ENCODE measurements at places on chromosomes 12 and 14.

GRCh38 chr12:114855678-114856077 is 171.7 kb upstream of the TBX3 start:
- DNase-seq = no peak

GRCh38 chr12:115941362-115941761 is 336.1 kb downstream of the MED13L start:
- no peak for DNase-seq

DNA sequence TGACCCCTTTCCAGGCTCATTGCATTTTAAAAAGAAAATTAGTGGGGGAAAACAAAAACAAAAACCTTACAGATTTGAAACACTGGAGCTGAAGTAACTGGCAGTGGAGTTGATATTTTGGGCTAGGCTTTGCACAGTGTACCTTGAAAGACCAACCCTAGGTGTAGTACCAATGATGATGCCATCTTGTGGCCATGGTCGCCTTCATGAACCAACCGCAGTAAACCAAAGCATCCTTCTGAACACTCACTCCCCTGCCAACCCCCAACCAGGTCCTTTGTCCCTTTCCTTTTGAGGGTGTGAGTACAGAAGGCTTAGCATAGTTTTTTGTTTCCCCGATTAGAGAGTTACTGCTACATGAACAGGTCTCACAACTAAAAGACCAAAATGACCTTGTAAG is 5.9 kb downstream of the TOMM20L start:
- DNase-seq = no peak

DNA sequence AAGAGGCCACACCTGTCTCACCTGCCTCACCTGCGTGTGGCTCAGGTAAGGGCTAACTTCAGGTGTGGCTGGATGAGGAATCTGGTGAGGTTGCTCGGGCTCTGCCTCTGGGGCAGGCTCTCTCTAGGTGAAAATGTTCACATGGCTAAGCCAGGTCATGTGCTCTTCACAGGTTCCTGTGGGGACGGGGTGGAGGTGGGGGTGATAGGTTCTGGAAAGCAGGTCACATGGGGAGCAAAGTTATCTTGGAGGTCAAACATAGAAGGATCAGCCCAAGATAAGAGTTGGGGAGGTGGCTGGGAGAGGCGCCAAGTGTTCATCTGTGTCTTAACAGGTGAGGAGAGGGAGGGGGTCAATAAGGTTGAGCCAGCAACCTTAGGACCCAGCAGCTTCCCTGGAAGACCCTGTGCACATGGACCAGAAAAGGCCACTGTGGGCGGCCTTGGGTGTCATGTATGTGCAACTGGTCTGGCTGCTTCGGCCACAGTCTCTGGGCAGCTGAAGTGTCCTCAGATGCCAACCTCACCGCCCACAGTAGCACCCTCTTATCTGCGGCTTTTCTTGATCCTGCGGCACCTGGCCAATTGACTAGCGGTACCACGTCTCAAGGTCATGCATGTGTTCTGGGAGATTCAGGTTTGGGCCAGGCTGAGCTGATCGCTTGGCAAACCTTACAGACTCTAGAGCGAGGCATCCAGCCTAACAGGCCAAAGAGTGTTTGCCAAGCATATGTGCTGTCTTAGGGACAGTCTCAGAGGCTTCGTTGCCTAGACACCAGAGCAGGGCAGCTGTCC is 60.5 kb downstream of the CACNA1C start:
- no peak for DNase-seq

GRCh38 chr12:107439026-107439738 is 246.4 kb upstream of the PWP1 start:
- no peak for DNase-seq

GRCh38 chr14:27211741-27212140 is 613.9 kb upstream of the NOVA1 start:
- no peak for DNase-seq

DNA sequence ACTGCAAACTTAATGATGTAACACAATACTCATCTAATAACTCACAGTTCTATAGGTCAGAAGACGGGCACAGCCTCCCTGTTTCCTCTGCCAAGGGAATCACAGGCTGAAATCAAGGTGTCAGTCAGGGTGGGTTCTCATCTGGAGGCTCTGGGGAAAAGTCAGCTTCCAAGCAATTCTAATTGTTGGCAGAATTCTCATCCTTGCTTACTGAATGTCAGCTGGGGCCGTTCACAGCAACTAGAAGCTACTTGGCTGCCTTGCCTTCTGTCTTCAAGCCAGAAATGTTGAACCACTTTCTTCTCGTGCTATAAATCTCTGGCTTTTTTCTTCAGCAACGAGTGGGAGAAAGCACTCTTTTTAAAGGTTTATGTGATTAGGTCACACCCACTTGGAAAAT is 80.1 kb upstream of the PDZRN4 start:
- DNase-seq = no peak

DNA sequence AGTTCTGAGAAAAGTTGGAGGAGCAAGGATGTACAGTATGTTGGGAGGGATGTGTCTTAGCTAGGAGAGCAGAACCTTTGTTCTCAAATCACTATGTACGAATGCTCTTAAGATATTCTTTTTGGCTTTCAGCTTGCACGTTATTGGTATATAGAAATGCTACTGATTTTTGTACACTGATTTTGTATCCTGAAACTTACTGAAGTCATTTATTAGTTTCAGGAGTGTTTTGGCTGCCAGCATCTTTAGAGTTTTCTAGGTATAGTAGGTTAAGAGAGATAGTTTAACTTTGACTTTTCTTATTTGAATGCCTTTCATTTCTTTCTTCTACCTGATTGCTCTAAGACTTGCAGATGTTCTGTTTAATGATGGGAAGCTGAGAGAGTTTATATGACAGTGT is 442.8 kb upstream of the FBXO33 start:
- DNase-seq = no peak

DNA sequence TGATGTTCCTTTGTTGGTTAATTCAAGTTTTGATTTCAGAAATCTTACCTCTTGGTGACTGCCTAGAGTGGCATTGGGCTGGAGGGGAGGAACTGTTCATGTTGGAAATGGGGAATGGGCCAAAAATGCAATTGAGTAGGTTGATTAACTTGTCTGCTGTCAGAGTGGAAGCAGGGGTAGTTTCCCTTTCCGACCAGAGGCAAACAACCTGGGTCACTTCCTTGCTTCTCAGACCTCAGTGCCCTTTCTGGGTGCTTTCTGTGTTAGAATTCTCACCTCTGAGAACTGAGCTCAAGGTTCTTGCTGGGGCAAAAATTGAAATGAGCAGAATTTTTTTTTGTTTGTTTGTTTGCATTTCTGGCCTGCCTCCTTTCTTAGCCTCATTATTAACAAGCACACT is 2.3 kb upstream of the M6PR start:
- no peak for DNase-seq

GRCh38 chr12:123991372-123991951 is 18.4 kb downstream of the ZNF664 start:
- no peak for DNase-seq

- DNase-seq = no peak
Observed at GRCh38 chr14:52328276-52328675, 14.2 kb downstream of the PTGER2 start.

DNA sequence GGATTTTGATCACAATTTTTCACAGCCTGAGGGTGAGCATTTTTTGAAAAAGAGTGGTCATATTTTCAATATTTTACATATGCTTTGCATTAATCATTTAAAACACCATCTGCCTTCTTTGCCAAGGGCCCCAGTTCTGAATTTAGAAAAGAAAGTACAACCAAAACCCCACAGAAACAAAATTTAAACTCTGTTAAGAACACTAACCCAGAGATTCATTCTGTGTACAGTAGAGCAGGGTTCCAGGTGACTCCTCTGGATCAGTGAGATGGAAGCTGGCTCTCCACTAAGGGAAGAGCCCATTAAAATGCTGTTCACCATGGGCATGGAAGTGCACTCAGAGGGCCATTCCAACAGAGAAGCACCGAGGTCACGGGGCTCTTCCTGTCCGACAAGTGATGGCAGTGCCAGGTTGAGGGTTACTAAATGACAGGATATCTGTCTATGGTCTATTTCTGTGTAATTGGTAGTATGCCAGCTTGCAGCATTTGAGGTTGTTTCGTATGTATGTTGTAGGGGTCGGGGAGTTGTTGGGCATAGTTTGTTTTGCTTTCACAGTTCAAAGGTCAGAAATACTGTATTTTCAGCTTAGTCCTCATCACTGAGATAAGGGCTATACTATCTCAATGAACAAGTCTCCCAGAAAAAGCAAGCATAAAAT is 95.9 kb downstream of the SLC35F4 start:
- no peak for DNase-seq

GRCh38 chr14:94795372-94795771 is 25.5 kb upstream of the GSC start:
- no peak for DNase-seq

GRCh38 chr14:99131632-99132271 is 140.2 kb downstream of the BCL11B start:
- no peak for DNase-seq

- no peak for DNase-seq
Observed at GRCh38 chr12:52318241-52318990, 2.8 kb downstream of the KRT83 start.

DNA sequence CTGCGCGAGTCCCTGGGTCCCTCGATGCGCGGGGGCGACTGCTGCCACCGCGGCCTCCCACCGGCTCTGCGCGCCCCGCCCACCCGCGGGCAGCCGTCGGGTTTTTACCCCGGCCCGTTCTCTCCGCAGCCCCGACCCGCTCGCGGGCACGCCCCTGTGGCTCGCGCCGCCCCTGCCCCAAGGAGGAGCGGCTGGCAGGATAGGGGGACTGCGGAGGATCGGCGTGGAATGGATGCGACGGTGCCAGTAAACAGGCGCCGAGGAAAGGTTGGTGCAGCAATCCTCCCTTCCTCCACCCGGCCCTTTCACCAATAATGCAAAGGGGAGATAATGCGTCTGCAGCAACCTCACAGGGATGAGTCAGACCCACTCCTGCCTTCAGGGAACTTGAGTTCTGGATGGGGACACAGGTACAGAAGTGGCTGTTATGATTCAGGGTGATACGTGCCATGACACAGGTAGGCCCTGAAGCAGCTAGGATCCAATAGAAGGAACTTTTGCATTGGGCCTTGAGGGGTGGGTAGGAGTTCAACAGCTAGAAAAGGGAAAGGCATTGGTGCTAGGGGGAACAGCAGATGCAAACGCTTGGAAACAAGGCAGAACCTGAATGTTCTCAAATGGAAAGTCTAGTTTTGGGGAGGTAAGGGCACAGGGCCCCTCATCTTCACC is 554 bp upstream of the DEGS2 start:
- no peak for DNase-seq

DNA sequence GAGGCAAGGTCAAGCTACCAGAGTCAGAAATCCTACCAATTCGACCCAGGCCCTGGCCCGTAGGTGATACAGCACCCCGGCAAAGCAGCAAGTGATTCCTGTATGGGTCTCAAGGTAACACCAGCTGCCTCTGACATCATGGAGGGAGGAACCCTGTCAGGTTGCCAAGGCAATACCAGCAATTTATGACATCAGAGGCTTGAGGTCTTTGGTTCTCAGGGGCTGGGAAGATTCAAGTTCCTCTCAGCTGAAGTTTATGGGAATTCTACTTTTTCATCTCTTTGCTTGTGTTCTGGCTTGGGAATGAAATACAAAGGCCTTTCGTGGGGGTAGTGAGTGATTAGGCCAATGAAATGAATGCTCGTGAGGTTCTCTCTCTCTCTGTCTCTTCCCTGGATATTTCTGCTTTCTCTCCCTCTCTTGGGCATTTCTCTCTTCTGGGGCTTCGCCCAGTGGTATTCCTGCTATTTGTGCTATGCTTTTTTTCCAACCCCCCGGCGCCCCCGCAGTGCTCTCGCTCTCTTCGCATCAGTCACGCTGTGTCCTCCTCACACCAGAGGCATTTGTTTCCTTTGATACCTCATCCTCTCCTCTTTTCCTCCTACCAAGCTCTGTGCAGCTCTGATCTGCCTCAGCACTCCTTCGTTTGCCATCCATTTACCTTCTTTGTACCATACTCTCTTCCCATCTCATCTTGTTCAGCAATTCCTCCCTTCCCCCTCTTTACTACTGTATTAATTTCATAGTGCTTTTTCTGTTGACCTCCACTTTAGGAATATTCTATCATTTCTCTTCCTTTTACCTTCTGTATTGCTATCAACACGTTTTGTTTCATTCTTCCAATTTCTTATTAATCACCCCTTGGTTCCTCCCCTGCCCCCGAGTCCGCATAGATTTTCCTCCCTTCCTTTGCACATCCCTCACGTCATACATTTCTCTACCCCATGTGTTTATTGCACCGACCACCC is 2.9 kb downstream of the ZFHX2 start:
- DNase-seq = no peak

GRCh38 chr14:58966997-58967396 is 221.5 kb upstream of the DAAM1 start:
- no peak for DNase-seq
